ENCODE measurements at places on chromosomes 12 and 14.

DNA sequence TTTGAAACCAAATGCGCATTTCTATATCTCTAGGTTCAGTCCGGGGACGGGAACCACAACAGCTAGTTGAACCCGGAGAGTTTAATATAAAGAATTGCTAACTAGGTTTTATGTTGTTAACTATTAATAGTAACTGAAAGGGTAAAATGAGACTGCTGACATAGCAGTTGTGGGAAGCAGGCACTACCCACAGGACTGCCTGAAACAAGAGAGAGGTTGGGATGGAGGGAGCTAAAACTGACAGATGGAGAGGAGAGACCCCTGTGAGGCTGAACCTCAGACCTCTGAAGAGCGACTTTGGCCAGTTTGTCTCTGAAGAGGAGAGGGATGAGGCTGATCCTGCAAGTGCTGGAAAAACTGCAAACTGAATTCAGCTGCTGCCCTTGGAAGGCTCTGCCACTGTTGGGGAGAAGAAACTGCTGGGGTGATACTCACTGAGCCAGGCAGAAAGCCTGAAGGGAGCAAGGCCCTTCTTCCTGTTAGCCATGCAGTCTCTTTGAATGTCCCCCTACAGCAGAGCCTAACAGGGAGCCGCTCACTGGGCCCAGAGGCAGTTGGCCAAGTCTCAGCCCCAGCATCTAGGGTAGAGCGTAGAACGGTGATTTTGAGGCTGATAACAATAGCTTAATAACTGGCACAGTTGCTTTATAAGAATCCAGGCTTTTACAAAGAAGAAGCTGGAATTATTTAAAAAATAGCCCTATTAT, 172.2 kb downstream of the NPAS3 start:
- DNase-seq, result no peak

DNA sequence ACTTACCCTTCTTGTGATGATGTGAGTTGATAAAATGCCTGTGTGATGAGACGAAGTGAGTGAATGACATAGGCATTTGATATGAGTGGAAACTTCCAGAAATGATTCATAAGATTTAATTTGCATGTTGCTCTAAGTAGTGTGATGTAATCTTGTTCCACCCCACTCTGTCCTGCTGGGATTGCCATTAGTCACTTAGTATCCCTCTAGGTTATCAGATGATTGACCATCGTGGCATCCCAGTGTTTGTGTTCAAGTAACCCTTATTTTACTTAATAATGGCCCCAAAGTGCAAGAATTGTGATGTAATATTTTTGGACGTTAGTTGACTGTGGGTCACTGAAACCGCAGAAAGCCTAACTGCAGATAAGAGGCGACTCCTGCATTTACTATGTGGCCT, 214.4 kb upstream of the DIO2 start:
- no peak for DNase-seq

GRCh38 chr12:89183985-89184435, 168.3 kb downstream of the DUSP6 start:
- DNase-seq, result no peak

GRCh38 chr14:99980299-99980698, 84.9 kb upstream of the EVL start:
- DNase-seq, result no peak

DNA sequence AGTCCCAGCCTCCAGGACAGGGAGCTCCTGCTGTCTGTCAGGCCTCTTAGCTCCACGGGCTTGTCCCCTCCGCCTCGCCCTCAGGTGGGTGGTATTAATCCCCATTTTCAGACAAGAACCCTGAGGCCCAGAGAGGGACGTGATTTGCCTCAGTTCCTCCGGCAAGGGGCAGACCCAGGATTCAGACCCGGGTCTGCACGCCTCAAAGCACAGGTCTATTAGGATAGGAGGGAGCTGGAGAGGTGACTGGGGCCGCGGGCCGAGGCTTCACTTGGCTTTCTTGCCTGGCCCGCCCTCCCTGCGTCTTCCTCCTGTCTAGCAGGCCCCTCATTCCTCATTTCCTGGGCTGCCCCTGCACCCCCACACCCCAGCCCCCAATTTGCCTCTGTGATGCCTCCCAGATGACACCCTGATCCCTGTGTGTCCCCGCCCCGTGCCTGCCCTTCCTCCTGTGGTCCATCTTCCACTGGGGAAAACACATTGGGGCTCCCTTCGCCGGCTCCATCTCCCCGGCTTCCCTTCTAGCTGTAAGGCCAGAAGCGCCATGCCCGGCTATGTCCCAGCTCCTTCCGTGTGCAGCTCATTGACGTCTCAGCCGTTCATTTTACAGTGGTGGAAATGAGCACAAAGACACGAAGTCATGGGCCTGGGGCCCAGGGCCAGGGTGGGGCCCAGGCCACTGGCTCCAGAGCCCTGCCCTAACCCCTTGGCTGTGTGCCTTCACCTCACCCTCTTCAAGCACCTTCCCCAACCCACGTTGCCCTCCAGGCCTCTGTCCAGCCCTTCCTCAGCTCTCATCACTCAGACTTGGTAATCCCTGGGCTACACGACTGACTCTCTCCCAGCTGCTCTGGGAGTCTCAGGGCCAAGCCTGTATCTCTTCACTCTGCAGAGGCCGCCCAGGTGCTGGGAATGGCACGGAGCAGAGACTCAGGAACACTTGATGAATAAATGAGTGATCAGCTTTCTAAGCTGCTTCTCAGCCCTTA, 15.5 kb upstream of the CYP46A1 start:
- DNase-seq, result no peak

- DNase-seq, result no peak
Measured at GRCh38 chr12:113328368-113328889, 6.5 kb downstream of the SLC8B1 start.

GRCh38 chr12:67722296-67722695, 73.8 kb downstream of the DYRK2 start:
- no peak for DNase-seq

DNA sequence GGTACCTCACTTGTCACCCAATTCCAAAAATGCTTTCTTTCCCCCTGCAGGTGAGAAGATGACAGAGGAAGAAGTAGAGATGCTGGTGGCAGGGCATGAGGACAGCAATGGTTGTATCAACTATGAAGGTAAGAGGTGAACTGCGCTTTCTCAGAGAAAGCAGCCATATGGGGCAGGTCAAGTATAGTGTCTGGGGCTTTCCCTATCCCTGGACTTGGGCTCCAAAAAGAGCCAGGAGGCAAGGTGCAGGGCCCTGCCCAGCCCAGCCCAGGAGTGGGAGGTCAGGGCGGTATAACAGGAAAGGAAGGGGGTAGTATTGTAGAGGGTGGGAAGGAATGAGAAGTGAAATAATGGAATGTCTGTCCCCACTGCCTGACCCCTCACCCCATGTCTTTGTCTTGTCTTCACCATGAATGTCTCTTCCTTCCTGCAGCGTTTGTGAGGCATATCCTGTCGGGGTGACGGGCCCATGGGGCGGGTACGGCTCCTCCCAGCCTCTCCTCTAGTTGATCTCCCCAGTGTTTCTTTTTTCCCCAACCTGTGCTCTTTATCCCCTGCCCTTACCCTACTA, 2.1 kb downstream of the MYL6 start:
- no peak for DNase-seq

DNA sequence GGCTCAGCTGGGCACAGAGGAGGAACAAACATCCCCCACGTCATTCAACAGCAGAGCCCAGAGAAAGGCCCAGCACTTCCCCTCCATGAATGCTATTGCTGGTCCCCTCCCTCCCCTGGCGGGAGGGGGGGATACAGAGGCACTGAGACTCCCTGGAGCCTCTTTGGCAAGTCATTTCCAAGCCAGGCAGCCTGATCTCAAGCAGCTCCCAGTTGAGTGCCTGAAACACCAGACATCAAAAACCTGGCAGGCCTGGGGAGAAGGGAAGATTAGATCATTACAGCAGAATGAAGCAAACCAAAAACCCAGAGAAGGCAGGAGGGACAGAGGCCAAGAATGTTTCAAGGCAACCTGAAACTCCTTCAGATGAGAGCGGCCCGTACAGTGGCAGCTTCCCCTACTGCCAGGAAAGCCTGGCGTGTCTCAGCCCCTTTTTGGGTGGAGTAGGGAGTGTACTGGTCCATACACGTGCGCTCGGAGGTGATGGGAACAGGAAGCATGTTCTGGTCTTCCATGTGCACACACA, 92.1 kb downstream of the LRRC74A start:
- peak; percentile 37 for DNase-seq

DNA sequence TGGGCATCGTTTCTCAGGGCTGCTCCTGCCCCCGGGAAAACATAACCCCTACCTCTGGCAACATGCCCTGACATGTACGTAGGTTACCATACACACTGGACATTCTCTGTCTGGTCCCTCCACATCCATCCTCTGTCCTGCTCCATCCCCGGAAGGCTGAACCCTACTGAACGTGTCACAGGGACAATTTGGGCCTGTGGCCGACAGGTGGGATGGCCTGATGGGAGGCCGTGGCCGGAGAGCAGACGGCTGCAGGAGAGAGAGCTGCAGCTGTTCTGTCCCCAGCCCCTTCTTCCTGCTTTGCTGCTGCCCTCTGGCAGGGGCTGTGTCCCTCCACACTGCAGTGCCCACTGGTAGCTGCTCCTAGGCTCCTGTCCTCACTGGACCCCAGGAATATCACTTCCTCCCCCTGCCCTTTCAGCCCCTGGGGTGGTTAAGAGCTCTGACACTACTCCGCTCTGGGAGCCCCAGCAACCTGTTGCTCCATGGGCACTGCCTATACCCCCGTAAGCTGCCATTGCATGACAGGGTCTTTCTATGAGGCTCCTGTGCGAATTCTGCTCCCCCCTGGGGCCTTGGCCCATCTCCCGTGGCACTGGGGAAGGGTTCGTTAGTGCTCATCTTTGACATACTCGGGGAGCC, 125.6 kb downstream of the RBM19 start:
- DNase-seq, result no peak

DNA sequence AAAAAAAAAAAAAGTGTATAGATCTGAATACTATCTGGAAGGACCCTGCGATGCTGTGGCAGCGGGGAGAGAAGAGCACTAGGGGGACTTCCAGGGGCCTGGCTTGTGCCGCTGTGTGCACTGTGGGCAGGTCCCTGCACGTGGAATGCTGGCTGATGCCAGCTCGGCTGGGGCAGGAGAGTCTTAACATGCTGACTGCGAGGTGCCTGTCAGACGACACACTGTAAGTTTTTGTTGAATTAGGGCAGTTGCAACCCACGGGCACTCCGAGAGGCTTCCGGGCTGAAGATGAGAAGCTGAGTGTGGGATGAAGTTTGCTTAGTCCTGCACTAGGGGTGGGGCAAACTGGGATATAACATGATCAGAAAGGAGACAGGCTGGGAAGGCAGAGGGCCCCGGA, 10.7 kb downstream of the GLT1D1 start:
- no peak for DNase-seq

- DNase-seq, result no peak
Measured at GRCh38 chr12:62767946-62768345, 167.0 kb downstream of the PPM1H start.

GRCh38 chr12:103715494-103715893, 125.5 kb downstream of the NT5DC3 start:
- no peak for DNase-seq

GRCh38 chr12:107435072-107435471, 250.5 kb upstream of the PWP1 start:
- DNase-seq, result no peak

DNA sequence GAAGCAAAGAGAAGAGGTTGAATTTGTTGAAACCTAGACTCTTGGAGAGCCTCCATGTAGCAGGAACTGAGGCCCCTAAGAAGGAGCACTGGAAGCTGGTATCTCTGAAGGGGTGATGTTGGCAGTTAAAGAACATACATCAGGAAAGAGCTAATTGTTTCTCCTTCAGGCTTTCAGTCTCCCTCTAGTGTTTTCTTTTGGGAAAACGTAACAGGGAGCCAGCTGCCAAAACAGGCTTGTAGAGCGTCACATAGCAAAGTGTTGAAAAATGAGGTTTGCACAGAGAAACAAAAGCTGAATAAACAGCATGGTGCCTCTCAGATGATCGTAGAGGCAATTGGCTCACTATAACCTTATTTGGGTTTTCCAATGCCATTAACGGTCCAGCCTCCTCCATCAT, 46.9 kb upstream of the CAND1 start:
- no peak for DNase-seq

DNA sequence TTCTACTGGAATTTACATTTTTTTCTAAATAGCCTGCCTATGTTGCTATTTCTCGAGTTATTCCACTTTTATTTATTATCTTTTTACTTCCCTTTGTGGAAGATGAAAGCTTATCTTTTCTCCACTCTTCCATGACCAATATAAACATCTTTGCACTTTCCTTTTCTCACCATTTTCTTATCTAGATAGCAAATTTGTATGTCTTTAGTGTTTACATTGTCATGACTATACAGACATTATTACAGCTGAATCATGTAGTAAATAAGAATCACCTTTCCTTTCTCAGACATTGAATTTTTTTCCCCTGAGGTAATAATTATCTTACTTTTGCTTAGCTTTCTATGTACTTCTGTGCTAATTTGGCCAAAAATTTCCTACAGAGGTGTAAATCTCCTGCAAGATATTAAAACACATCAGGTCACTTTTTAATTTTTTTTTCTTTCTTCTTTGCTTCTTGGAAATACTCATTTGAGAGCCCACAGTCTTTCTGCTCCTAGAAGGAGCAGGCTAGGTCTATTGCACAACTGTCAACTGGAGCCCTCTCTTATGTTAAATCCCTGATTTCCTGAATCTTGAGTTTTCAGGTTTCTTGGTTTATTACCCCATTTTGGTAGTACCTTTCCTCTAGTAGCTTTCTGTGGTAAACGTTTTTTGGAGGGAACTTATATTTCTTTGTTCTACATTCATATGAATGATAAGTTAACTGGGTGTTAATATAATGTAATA, 109.0 kb upstream of the ATP2B1 start:
- DNase-seq, result no peak

DNA sequence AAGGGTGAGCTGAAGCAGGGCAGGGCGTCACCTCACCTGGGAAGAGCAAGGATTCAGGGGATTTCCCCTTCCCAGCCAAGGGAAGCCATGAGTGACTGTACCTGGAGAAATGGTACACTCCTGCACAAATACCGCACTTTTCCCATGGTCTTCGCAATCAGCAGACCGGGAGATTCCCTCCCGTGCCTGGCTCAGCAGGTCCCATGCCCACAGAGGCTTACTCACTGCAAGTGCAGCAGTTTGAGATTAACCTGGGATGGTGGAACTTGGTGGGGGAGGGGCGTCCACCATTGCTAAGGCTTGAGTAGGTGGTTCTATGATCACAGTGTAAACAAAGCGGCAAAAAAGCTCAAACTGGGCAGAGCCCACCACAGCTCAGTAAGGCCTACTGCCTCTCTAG, 11.0 kb upstream of the DHRS4 start:
- DNase-seq, result no peak

GRCh38 chr12:120247621-120248030, 17.9 kb downstream of the PXN start:
- DNase-seq, result no peak

DNA sequence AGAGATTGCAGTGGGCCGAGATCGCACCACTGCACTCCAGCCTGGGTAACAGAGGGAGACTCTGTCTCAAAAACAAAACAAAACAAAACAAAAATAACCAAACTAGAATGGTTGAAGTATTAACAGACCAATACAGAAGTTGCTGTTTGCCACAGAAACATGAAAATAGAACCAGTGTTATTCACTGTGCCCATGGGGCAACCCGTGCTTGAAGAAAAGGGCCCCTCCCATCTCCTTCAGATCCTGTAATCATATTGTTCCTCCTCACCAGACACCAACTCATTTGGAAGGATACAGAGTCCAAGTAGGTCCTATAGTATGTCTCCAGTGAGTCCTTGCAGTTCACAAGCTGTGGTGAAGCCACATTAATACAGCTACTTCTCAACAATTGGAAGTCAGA, 30.9 kb downstream of the SLC35F4 start:
- no peak for DNase-seq

- no peak for DNase-seq
Measured at GRCh38 chr12:94987076-94987669, 16.3 kb downstream of the NDUFA12 start.
